Hair follicle dermal papilla cell (primary cell): ENCODE measurements at places on chromosomes 4 and X. TPM values are rescaled to one million over a fixed set of nuclear protein-coding genes. Genes with fewer than 3 reads are reported as not detected.

The CHRDL1 gene
- 0.49 and 1.6 TPM in 2 replicates for total RNA-seq

The GPR82 gene
- total RNA-seq, result not detected in 2 replicates

The CXCL1 gene
- total RNA-seq, result 78.3 and 166 TPM in 2 replicates

The MAOB gene
- under 0.01 and 0.24 TPM in 2 replicates for total RNA-seq

The GPRASP3 gene
- total RNA-seq, result 5.5 and 6.5 TPM in 2 replicates

The FMR1NB gene
- total RNA-seq, result not detected in 2 replicates

The RBM47 gene
- total RNA-seq, result 2.2 and 4.5 TPM in 2 replicates

The LRIT3 gene
- total RNA-seq, result under 0.01 TPM in 1 of 2 replicates, not detected in the other

The RNF4 gene
- total RNA-seq, result 80.8 and 90.1 TPM in 2 replicates

The NAP1L3 gene
- total RNA-seq, result 8.7 and 11.8 TPM in 2 replicates

The RAB41 gene
- not detected in 2 replicates for total RNA-seq

The TLR2 gene
- 1.1 and 2.6 TPM in 2 replicates for total RNA-seq

The TRPC3 gene
- total RNA-seq, result 2.9 and 7.8 TPM in 2 replicates

The HTRA3 gene
- total RNA-seq, result 4.6 and 8.1 TPM in 2 replicates

The VCX2 gene
- total RNA-seq, result not detected in 2 replicates

The CXCL11 gene
- not detected in 2 replicates for total RNA-seq

The SYTL5 gene
- total RNA-seq, result 0.12 and 0.16 TPM in 2 replicates

The PRSS12 gene
- total RNA-seq, result 100 and 114 TPM in 2 replicates

The SLC34A2 gene
- 0.85 TPM in 1 of 2 replicates, not detected in the other for total RNA-seq

The USP26 gene
- total RNA-seq, result not detected in 2 replicates

The GPR173 gene
- 3.5 and 4.4 TPM in 2 replicates for total RNA-seq

The BRS3 gene
- not detected in 2 replicates for total RNA-seq

The NUDT10 gene
- total RNA-seq, result 2.8 and 3.3 TPM in 2 replicates

The SLC10A6 gene
- total RNA-seq, result 0.24 and 0.32 TPM in 2 replicates

The POU4F2 gene
- total RNA-seq, result not detected in 2 replicates

The PLXNB3 gene
- total RNA-seq, result 7.7 and 9.2 TPM in 2 replicates

The CLCN4 gene
- 5.0 and 5.7 TPM in 2 replicates for total RNA-seq

The TBC1D9 gene
- total RNA-seq, result 27.6 and 29.5 TPM in 2 replicates

The FAM47A gene
- not detected in 2 replicates for total RNA-seq

The FAAH2 gene
- total RNA-seq, result 0.24 and 0.32 TPM in 2 replicates
